ENCODE measurements at places on chromosomes 6 and 20. TPM values are rescaled to one million over a fixed set of nuclear protein-coding genes. Genes with fewer than 3 reads are reported as not detected.

- no peak for DNase-seq
Measured at GRCh38 chr6:124190256-124190655, 386.6 kb downstream of the NKAIN2 start.

DNA sequence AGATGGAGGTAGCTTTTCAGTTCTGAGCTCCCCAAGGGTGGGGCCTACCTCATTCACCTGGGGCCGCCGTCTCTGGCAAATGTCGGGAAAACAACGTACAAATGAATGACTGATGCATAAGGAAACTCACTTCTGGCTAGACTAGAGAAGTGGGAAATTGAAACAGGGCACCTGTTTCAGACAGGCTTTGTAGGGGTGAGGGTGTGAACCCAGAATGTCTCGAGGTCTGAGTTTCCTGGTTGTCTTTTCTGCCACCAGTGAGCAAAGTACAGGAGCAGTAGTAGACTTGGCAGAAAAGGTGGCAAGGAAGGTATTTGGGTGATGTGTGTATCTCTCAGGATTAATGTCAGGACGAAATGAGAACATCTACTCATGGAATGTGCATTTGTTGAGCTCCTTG is 308.5 kb downstream of the CLIC5 start:
- DNase-seq = no peak

- DNase-seq = no peak
Measured at GRCh38 chr20:370977-371754, 9.4 kb upstream of the TRIB3 start.

DNA sequence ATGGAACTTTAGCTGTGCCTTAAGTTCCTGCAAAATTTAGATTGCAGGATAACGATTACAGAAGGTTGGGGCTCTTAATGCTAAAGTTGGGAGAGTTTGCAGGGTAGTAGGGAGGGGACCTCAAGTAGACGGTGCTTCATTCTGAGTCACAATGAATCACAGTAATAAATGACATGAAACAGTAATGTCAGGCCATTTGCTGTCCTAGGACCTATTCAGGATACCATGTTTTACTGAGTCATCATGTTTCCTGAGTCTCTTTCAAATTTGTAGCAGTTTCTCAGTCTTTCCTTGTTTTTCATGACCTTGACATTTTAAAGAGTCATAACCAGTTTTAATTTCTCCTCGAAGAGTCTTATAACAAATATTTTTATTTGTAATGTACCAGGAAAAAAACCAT is 406.9 kb upstream of the MAP3K7 start:
- DNase-seq = no peak

GRCh38 chr6:86474081-86474480 is 463.2 kb upstream of the HTR1E start:
- DNase-seq = no peak

- no peak for DNase-seq
Measured at GRCh38 chr6:5990786-5991185, 15.9 kb downstream of the NRN1 start.

GRCh38 chr20:46099491-46100287 is 9.9 kb upstream of the NCOA5 start:
- peak; percentile 23 for DNase-seq

- no peak for DNase-seq
Measured at GRCh38 chr6:81366972-81367371, 385.5 kb downstream of the TENT5A start.

GRCh38 chr20:1087311-1087905 is 31.0 kb upstream of the PSMF1 start:
- no peak for DNase-seq

DNA sequence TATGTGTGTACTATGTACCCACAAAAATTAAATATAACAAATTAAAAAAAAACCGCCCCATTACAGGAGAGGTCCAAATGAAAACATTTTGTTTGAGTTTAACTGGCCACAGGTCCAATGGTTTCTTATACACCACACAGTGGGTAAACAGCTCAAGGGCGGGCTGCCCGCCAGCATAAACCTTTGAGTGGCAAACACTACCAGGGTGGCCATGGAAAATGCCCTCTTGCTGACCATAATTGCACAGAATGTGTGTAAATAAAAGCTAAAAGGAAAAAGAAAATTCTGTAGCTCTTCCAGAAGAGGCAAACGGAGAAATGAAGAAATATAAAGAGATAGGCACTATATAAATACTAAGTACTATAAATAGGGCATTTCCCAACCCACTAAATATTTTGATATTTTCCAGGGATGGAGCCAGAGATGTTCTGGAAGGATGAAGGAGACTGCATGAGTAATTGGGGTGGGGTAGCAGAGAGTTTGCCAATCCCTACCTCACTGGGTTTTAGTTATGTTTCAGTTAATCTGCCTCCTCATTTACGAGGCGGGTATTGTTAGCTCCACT is 1.1 kb upstream of the CDC5L start:
- no peak for DNase-seq

GRCh38 chr20:61387204-61387953 is 135.3 kb downstream of the CDH4 start:
- no peak for DNase-seq

DNA sequence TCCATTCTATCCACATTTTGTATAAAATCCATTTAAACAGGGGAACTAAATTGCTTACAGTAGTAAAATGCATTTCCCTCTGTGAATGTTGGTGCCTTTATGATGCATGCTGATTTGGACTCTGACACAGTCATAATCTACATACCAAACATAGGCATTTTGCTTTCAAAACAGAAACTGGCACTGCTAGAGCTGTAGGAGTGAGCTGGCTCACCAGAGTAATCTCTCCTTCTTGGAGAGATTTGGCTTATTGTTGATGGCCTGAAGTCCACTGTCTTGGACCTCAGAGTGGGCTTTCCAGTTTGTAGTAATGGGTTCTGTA is 363.2 kb upstream of the FLRT3 start:
- DNase-seq = no peak

- DNase-seq = peak; percentile 48
Measured at GRCh38 chr20:46260480-46260879, 47.8 kb downstream of the CDH22 start.

- no peak for DNase-seq
Measured at GRCh38 chr6:122726649-122727048, 52.9 kb upstream of the FABP7 start.

DNA sequence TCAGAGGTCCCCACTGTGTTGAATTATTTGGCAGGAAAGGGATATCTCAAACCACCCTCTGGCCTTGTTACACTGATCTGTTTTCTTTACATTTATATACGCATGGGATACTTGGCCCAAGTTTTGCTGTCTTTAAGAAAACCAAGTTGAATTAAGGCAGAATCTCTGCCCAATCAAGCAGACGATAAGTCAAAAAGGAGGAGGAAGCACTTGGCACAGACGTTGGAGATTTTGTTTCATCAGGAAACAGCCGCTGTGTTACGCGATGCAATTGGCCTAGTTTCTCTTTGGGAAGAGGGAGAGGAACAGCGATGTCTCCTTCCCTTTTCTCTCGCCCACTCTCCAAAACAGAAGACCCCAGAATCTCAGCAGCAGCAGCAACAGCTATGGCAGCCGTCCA is 20.2 kb upstream of the NAA20 start:
- no peak for DNase-seq

GRCh38 chr6:15755526-15755925 is 92.7 kb upstream of the DTNBP1 start:
- no peak for DNase-seq

DNA sequence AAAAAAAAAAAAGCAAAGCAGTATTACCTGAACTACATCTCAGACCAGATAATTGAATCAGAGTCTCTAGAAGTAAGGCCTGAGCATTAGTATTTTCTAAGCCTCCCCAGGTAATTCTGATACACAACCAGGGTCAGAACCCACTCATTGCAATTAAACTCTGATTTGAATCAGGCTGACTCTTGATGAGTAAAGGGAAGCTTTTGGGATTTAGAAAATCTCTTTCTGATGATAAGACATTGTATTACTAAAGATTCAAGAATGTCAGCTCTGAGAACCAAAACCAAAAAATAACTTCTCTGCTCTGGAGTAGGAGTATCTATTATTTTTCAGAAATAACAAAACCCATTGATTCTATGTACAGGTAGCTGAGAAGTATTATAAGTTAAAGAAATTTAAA is 100.1 kb upstream of the COL21A1 start:
- DNase-seq = no peak

DNA sequence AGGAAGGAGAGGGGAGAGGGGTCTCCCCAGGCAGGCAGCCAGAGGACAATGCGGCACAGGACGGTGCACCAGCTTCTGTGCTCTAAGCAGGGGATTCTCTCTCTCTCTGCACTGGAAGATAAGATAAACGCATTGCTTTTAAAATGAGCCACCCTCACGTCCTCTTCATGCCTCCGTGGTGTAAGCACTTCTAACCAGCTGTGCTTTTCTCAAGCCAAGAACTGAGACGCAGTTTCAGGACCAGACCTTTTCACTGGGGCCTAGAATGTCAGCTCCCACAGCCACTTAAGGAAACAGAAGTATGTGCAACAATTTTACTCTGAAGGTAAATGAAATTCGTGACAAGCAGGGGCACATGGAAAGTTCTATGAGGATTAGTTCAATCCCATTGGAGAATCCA is 82.4 kb downstream of the PSMB1 start:
- DNase-seq = no peak

DNA sequence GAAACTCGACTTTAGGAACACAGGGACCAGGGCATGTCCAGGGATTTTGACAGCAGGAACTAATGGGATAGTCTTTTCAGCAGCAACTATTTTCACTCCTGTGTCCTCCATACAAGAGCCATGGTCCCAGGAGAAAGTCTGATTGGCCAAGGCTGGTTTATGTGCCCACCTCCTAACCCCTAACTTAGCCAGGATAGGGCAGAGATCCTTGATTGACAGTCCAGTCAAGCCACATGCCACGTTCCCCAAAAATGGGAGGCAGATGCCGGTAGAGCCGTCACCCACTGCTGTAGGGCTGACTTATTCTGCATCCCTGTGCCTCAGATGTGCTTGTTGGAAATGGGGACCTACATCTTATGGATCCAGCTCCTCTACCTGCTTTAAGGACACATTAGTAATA is 22.3 kb downstream of the SLC2A10 start:
- DNase-seq = no peak

DNA sequence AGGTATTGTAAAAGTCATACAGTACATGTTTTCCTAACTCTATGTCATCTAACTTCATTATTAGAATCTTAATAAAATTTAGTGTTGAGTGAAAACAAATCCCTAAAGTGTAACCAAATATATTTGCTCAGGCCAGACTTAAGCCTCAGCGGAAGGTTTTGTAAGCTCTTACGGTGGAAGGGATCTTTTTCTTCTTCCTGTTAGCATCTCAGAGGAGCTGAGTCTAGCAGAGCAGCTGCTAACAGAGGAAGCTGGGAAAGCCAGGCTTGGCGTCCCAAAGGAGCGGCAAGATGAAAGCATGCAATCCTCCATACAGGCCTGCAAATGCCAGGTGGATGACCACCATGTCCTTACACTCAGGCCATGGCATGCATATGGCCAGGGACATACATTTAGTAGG is 72.4 kb downstream of the ADTRP start:
- DNase-seq = no peak

DNA sequence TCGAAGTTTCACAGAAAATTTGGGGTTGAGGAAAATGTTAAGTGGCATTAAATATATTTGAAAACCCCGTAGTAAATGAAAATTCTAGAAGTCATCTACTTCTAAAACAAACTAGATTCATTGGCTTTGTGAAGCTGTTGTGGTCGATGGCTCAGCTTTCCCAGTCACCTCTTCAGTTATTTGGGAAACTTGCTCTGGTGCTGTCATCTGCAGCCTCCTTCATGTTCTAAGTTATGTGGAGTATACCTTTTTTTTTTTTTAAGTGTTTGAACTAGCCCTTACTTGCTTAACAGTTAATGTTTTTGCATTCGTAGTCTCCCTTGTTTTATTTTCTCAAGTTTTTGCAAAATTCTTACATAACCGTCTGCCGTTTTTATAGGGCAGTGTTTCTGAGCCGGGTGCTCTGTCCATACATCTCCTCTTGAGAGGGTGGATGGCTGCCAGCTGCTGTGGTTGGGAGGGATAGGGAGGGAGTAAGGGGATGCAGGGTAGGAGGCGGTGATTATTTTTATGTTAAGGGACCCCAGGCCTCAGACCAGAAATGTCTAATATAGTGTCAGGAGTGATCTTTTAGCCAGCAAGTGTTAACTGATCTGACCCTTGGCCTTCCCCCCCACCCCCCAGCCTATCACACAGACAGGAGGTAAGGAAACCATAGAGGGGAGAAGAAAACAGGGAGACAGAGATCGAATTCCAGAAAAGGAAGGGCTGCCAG is 7.1 kb downstream of the RREB1 start:
- DNase-seq = no peak

DNA sequence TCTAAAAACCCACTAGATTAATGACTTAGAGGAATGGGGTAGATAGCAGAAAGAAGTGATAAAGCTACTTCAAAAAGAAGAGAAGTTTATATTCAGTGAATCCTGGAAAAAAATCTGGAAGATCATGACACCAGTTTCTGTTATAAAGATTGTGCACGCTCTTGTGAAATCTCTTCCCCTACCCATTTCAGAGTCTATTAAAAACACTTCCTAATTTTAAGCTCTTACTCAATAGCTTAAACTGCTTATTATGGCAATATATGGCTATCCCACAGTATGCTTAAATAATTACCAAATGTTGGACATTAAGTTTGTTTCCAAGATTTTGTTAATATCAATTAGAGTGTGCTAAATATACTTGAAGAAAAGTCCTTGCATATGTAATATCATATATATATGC is 585.3 kb upstream of the MAN1A1 start:
- DNase-seq = no peak

DNA sequence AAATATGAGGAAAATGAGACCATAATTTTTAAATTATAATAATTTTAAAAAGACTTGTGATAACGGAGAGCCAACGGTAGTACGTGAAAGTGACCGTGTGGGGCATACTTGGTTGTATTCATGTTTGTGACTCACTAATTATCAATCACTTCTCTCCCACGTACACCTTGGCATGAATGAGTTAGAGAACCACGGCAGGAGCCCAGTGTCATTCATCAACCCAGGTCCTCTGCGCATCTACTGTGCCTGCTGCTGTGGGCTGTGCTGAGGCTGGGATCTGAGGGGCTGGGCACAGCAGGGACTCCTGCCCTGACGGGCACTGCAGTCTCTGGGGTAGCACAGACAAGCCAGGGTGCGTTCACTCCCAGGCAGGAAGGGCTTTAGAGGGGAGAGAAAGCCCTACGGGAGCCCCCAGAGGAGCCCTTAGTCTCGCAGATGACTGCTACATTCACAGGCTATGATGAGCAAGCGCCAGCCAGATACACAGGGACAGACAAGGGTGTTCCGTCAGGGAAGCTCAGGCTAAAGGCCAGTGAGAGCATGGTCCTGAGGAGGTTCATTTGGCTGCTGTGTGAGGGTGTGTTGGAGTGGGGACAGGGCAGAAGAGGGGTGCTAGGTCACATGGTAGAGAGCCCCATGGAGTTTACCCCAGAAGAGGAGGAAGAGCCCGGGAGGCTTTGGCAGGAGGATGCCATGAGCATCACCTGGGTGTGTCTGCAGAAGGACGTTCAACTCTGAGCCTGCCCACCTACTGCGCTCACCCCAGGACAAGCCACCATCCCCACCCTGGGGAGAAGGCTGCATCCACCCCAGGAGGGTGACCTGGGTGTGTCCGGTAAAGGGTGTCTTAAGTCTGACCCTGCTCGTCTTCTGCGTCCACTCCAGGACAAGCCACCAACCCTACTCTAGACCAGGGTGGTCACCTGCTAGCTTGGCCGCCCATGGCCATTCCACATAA is 8.2 kb upstream of the RPS6KA2 start:
- no peak for DNase-seq

The MUC21 gene
- not detected for total RNA-seq

The PRPH2 gene
- 0.63 TPM for total RNA-seq

The ETV7 gene
- not detected for total RNA-seq

The MCCD1 gene
- total RNA-seq = not detected

The TRIM38 gene
- 2.2 TPM for total RNA-seq

The OPRL1 gene
- 0.52 TPM for total RNA-seq

The ULBP2 gene
- total RNA-seq = 0.93 TPM

The ANGPT4 gene
- 0.05 TPM for total RNA-seq

The TINAG gene
- 0.41 TPM for total RNA-seq

The MUCL3 gene
- total RNA-seq = not detected

Measured in left ventricle myocardium inferior (tissue), 1 donor.